ENCODE measurements at places on chromosomes 2 and 18. TPM values are rescaled to one million over a fixed set of nuclear protein-coding genes. Genes with fewer than 3 reads are reported as not detected.

ACMSD gene
- not detected for total RNA-seq

ZNF892 gene
- total RNA-seq: 5.3 TPM

LYG1 gene
- total RNA-seq: 1.8 TPM

DNAH7 gene
- total RNA-seq: 0.33 TPM

RAX gene
- total RNA-seq: under 0.01 TPM

FHOD3 gene
- 0.90 TPM for total RNA-seq

RAD51AP2 gene
- total RNA-seq: not detected

EMILIN1 gene
- 9.2 TPM for total RNA-seq

CXCR1 gene
- 0.24 TPM for total RNA-seq

SLC8A1 gene
- total RNA-seq: 20.4 TPM

KCNS3 gene
- total RNA-seq: 0.52 TPM

DNA sequence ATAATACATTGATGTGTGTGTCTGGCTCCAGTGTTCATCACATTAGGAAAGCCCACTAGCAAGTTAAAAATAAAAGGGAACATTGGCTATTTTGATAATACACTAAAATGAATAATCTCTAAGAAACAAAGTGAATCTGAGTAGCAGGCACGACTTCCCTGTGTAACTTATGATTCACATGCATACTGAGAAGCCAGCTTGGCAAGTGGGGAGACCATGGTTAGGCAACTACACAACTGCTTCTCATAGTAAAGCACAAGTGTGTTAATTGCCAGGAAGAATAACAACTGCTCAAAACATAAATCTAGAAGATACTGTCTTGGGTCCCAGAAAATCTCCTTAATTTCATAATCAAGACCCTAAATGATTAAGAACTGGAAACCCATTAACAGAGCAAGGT, 4.0 kb downstream of the MYO5B start:
- H3K4me1 ChIP-seq: peaks cover 4% of the 10 kb centered on the region
- H3K27ac ChIP-seq: no peak overlapping the region
- DNase-seq: no peak
- H3K4me3 ChIP-seq: no peak overlapping the region
- H3K36me3 ChIP-seq: no peaks in the 10 kb centered on the region
- H3K27me3 ChIP-seq: peaks cover 52% of the 10 kb centered on the region

DNA sequence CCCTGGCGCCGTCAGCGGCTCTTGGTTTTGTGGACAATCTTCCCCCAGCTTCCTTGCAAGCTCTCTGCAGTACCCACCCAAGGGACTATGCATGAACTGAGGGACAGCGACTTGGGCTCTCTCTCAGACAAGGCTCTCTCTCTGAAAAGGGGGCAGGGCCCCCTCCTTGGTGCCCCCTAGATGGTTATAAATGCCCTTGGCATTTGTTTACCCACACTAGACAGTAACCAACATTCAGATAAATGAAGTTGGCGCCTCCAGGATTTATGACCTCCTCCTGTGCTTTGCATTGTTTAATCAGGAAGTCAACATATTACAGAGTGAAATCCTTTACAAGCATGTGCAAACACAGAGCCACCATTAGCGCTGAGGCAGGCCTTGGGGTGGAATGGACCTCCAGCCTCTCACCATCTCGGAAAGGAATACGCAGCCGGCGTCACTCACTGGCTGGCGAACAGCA, 547.4 kb upstream of the ID2 start:
- H3K4me3 ChIP-seq: no peak overlapping the region
- no peaks in the 10 kb centered on the region for H3K36me3 ChIP-seq
- H3K27ac ChIP-seq: no peak overlapping the region
- no peaks in the 10 kb centered on the region for H3K4me1 ChIP-seq
- H3K27me3 ChIP-seq: no peaks in the 10 kb centered on the region
- no peak for DNase-seq

GRCh38 chr2:216904974-216905373, 45.1 kb upstream of the TNP1 start:
- H3K4me3 ChIP-seq: no peak overlapping the region
- no peaks in the 10 kb centered on the region for H3K4me1 ChIP-seq
- no peaks in the 10 kb centered on the region for H3K27me3 ChIP-seq

- H3K36me3 ChIP-seq: no peaks in the 10 kb centered on the region
- no peaks in the 10 kb centered on the region for H3K4me1 ChIP-seq
Observed at GRCh38 chr2:188306271-188306670, 14.6 kb downstream of the GULP1 start.

DNA sequence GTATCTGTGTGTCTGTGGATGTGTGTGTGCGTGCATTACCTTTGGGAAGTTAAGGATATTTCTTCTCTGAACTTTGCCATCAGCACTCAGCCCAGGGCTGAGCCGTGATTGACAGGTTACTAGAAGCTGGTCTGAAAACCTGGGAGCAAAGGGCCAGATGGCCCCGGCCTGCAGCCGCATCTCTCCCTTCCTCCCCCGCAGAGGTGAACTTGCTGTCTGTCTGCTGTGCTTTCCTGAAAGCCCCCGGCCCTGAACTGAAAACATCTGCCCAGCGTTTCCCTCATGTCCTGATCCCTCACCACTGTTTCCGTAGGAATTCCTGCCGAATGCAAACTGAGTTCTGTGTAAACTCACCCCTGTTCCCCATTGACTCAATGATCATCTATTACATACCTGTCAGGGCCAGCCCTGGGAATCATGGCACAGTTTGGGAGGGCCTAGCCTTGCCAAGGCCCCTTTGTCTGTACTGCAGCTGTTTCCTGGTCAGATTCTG, 45.8 kb downstream of the MYCN start:
- H3K27me3 ChIP-seq: no peaks in the 10 kb centered on the region
- no peak overlapping the region for H3K27ac ChIP-seq
- H3K36me3 ChIP-seq: no peaks in the 10 kb centered on the region
- no peak for DNase-seq

DNA sequence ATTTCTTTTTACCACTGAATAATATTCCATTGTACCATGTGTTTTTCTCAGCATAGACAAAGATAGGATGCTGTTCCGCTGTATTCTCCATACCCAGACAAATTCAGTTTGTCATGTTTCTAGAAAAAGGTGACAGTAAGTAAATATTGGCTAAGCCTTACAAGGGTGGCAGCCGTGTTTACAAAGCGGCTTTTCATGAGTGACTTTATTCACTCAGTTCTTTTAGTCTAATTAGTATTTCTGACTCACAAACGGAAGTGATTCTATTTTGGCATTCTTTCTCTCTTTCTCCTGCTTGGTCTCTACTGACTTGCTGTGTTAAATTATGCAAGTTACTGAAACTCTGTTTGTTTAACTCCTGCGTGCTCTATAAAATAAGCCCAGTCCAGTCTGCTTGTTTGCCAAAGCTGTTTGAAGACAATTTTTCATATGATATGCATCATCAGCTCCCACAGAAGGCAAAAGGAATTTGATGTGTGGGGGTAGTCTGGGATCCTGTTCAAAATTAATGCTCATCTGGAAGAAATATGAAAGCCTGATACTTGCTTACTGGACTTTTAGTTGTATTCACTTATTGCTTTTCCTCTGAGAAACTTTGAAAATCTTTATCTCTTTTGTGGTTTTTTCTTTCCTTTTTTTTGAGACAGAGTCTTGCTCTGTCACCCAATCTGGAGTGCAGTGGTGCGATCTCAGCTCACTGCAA, 2.3 kb upstream of the PLEKHH2 start:
- peaks cover 6% of the 10 kb centered on the region for H3K4me1 ChIP-seq

- H3K27me3 ChIP-seq: no peaks in the 10 kb centered on the region
- H3K4me3 ChIP-seq: no peak overlapping the region
- H3K27ac ChIP-seq: no peak overlapping the region
- no peak for DNase-seq
- no peaks in the 10 kb centered on the region for H3K4me1 ChIP-seq
- no peaks in the 10 kb centered on the region for H3K36me3 ChIP-seq
Observed at GRCh38 chr2:201890453-201890852, 84.1 kb downstream of the CDK15 start.

- H3K36me3 ChIP-seq: no peaks in the 10 kb centered on the region
- DNase-seq: no peak
- H3K4me1 ChIP-seq: no peaks in the 10 kb centered on the region
- H3K4me3 ChIP-seq: no peak overlapping the region
- H3K27me3 ChIP-seq: no peaks in the 10 kb centered on the region
Observed at GRCh38 chr2:192473331-192473730, 278.6 kb upstream of the TMEFF2 start.

DNA sequence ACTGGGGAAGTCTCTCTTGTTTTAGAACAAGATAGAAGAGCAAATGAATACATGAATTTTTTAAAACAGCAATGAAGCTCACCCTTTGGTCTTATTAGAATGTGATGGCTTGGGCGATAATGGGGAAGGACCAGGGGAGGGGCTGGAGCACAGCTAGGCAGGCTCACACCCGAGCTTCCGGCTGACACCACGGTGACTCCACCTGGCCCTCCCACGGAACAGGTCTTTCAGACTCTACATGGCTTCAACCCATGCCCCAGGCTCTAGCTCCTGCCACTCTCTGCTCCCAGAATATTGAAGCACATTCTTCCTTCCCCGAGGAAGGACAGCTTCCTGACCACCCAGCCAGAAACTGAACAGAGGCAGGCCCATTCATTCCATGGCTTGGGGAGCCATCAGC, 127.5 kb upstream of the AGAP1 start:
- no peak for DNase-seq
- H3K36me3 ChIP-seq: no peaks in the 10 kb centered on the region
- no peaks in the 10 kb centered on the region for H3K27me3 ChIP-seq
- no peak overlapping the region for H3K4me3 ChIP-seq

- no peaks in the 10 kb centered on the region for H3K4me1 ChIP-seq
- H3K36me3 ChIP-seq: no peaks in the 10 kb centered on the region
- no peaks in the 10 kb centered on the region for H3K27me3 ChIP-seq
- DNase-seq: no peak
- no peak overlapping the region for H3K27ac ChIP-seq
Observed at GRCh38 chr2:121705390-121705789, 31.3 kb downstream of the NIFK start.

DNA sequence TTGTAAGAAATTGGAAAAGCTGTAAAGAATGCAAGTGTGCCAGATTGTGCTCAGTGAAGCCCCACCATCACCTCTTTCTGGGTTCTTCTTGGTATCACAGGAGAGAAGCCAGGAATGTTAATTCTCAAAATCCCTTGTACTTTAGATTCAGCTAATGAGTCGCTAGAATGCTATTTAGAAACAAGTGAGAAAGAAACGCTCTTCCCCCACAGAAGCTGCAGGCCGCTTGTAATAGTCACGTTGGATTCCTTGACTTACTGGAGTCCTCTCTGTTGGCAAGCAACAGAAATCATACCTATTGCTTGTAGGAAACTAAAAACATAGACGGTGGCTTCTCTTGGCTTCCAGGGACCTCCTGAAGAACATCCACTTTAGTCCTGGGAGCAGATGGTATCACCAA, 375.6 kb upstream of the LRATD1 start:
- no peak for DNase-seq
- no peaks in the 10 kb centered on the region for H3K36me3 ChIP-seq
- no peak overlapping the region for H3K27ac ChIP-seq
- no peaks in the 10 kb centered on the region for H3K27me3 ChIP-seq
- no peaks in the 10 kb centered on the region for H3K4me1 ChIP-seq

GRCh38 chr2:28663359-28663758, 88.3 kb upstream of the PPP1CB start:
- H3K4me3 ChIP-seq: no peak overlapping the region
- H3K27ac ChIP-seq: no peak overlapping the region
- H3K36me3 ChIP-seq: no peaks in the 10 kb centered on the region
- H3K27me3 ChIP-seq: no peaks in the 10 kb centered on the region

GRCh38 chr2:141329964-141330363, 800.9 kb downstream of the LRP1B start:
- no peak overlapping the region for H3K4me3 ChIP-seq
- H3K27me3 ChIP-seq: no peaks in the 10 kb centered on the region
- no peaks in the 10 kb centered on the region for H3K4me1 ChIP-seq
- H3K27ac ChIP-seq: no peak overlapping the region
- DNase-seq: no peak
- no peaks in the 10 kb centered on the region for H3K36me3 ChIP-seq

- no peak overlapping the region for H3K4me3 ChIP-seq
- no peak overlapping the region for H3K27ac ChIP-seq
Observed at GRCh38 chr2:150856596-150857281, 369.3 kb upstream of the RND3 start.

DNA sequence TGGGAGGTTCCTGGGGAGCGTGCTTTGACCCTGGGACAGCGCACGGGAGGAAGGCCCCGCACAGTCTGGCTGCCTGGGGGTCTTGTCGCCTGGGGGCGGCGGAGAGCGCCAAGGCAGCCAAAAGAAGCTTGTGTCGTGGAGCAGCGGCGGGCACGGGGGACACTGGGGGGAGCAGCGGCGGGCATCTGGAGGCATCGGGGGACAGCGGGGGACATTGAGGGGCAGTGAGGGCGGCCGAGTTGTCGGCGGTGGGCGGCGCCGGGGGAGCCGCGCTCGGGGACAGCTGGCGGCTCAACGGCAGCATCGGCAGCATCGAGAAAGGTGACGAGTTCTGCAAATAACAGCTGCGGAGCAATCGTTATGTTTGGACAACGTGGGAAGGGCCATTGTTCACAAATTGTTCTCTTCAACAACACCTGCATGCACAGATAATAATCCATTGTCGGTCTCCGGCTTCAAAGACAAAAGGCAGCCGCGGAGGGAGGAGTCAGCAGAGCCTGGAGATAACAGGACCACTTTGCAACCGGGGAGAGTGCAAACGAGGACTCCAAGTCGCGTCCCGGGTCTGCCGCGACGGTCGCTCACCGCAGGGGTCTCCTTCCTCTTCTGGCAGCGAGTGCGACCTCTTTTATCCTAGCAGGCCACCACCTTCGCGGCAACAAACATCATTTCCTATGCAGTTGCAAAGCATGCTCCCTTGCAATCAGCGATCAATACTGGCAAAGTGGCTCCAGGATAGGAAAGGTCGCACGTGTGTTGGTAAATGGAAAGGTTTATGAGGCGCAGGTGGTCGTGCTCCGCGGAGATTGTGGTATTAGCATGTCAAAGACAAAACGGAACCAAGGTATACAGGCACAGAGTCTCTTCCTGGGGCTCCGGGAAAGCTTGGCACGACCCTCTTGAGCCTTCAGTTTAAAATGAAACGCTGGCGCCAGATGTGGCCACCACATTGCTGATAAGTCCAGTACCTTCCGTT, 132.3 kb upstream of the DLX2 start:
- peak; percentile 48 for DNase-seq
- H3K4me3 ChIP-seq: peak overlapping the region; percentile 48
- H3K36me3 ChIP-seq: no peaks in the 10 kb centered on the region

DNA sequence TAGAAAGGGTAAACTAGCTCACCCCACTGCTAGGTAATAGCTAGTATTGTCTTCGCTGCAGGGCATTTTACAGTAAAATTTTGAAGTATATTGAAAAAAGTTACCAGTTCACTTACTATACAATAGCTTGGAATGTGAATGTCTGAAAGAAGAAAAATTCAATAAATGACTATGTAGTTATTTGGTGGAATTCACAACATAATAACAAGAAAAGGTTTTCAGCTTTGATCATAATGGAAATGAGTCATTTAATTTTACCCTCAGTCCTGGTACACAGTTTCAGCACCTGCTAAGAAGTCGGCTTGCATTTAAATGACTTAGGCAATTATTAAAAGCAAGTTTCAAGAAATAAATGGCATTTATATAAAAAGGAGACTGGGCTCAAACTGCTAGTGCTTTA, 90.4 kb downstream of the NUP35 start:
- no peaks in the 10 kb centered on the region for H3K27me3 ChIP-seq
- DNase-seq: no peak
- no peaks in the 10 kb centered on the region for H3K4me1 ChIP-seq
- no peak overlapping the region for H3K4me3 ChIP-seq
- no peaks in the 10 kb centered on the region for H3K36me3 ChIP-seq
- H3K27ac ChIP-seq: no peak overlapping the region

Measured in thymus (tissue), 14 donors.